Activated naive CD8-positive, alpha-beta T cell treated with anti-CD3 and anti-CD28 coated beads, Interleukin-2, amount 50 U/mL, for 24 hours (primary cell): ENCODE measurements at places on chromosomes 11 and 22.

- DNase-seq: no peak
Measured at GRCh38 chr22:31637447-31637890, 24.5 kb downstream of the PISD start.

GRCh38 chr11:69234740-69235710 is 58.9 kb upstream of the MYEOV start:
- no peak for DNase-seq

DNA sequence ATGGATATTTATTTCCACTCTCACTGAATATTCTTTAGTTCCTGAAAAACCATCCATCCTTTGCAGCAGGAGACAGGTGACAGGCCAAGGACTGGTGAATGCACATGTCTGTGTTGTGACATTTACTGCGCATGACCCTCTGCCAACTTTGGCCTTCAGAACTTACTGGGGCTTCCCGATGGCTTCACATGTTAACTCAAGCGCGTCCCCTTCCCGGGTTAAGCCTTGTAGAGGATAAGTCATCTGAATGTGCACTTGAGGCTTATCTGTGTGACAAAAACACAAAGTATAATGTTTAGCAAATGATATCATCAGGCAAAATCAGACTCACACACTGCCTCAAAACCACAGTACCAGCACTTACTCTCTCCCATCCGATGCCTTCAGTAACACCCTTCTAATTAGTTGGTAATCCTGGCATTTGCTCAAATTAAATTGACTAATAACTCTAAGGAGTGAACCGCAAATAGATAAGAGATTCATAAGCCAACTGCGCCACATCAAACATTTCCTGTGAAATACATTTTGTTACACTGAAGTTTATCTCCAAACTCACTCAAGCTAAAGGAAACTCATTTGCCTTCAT is 286.4 kb downstream of the CADM1 start:
- no peak for DNase-seq

- no peak for DNase-seq
Measured at GRCh38 chr11:38182126-38182866, 1584.3 kb upstream of the RAG2 start.

- DNase-seq: no peak
Measured at GRCh38 chr11:68077617-68078582, 39.1 kb downstream of the TCIRG1 start.

- no peak for DNase-seq
Measured at GRCh38 chr22:41366323-41367029, 15.3 kb upstream of the TEF start.

GRCh38 chr11:71089571-71089970 is 162.8 kb downstream of the SHANK2 start:
- DNase-seq: no peak

DNA sequence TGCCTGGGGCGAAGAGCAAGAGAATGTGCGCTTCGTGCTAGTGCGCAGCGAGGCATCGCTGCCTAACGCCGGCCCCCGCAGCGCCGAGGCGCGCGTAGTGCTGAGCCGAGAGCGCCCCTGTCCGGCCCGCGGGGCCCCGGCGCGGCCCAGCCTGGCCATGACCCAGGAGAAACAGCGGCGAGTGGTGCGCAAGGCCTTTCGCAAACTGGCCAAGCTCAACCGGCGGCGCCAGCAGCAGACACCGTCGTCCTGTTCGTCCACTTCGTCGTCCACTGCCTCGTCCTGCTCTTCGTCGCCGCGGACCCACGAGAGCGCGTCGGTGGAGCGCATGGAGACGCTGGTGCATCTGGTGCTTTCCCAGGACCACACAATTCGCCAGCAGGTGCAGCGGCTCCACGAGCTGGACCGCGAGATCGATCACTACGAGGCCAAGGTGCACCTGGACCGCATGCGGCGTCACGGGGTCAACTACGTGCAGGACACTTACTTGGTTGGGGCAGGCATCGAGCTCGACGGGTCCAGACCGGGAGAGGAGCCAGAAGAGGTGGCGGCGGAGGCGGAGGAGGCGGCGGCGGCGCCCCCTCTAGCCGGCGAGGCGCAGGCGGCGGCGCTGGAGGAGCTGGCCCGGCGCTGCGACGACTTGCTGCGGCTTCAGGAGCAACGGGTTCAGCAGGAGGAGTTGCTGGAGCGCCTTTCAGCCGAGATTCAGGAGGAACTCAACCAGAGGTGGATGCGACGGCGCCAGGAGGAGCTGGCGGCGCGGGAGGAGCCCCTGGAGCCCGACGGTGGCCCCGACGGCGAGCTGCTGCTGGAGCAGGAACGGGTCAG is 1.0 kb downstream of the RASSF10 start:
- no peak for DNase-seq

DNA sequence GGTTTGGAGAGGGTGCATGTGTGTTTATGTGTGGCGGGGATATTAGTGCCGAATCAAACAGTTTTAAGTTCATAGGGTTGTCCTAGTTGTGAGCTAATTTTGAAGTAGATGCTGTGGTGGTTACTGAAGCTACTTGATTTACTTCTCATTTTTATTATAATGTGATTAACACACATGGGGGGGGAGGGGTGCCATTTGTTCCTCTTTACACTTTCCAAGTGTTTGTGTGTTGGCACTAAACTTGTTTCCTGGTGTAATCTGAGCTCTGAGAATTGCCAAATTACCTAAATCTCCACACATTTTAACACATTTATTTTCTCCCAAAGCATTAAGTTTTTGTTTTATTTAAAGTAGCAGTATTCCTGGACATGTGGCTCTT is 60.1 kb downstream of the ZNRF3 start:
- DNase-seq: no peak

GRCh38 chr11:78806214-78807004 is 231.7 kb upstream of the NARS2 start:
- DNase-seq: no peak

- no peak for DNase-seq
Measured at GRCh38 chr22:26236991-26237390, 67.7 kb downstream of the SEZ6L start.

DNA sequence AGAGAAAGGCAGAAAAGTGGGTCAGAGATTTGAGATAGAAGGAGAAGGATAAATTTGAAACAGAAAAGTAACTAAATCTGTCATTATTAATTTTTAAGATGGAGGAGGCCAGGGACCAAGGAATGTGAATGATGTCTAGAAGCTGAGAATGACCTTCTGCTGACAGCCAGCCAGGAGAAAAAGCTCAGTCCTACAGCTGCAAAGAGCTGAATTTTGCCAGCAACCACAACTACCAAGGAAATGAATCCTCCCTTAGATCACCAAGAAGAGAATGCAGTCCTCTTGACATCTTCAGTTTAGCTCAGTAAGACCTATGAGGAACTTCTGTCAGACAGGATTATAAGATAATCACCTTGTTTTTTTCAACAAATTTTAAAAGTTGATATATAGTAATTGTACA is 538.2 kb downstream of the LRRC4C start:
- no peak for DNase-seq

DNA sequence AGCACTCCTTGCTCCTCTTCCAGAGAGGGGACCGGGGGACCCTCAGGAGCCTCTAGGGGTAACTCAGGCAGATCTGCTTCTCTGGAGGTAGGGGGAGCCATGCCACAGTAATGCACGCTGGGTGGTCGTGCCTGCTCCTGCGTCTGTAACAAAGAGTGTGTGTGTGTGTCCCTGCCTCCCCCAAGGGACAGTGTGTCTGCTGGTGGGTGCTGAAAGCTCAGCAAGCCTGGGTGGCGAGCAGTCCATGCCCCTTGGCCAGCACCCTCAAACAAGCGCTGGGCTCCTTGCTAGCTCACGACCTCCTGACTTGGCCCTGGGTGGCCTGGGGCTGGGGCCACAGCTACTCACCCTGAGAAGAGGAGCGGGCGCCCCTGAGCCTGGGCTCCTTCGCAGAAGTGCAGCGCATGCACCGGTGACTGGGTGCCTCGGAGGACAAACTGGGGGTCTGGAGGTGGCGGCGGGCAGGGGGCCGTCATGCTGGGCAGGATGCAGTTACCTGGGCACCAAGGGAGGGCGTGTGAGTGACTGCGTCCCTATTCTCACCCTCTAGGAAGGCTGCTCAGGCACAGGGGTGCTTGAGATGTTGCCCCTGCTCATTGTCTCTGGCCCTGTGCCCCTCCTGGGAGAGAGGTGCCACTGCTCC is 33.7 kb downstream of the GNB1L start:
- DNase-seq: no peak

DNA sequence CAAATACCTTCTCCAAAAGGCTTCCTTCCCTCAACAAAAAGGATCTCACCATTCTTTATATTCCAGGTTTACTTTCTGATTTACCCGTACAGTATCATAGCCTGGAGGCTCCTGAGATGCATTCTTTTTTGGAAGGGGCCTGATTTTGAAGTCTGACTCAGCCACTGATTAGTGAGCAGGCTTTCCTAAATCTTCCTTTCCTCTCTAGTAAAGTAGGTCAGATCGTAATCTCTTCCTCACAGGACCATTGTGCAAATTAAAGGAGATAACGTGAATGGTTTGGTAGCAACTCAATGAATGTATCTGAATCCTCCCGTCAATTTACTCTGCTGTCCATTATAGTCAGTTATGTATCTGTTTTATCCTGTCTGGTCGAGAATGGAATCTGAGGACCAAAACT is 227.7 kb upstream of the ANO5 start:
- DNase-seq: no peak

- DNase-seq: no peak
Measured at GRCh38 chr11:116225784-116226585, 546.8 kb downstream of the BUD13 start.

DNA sequence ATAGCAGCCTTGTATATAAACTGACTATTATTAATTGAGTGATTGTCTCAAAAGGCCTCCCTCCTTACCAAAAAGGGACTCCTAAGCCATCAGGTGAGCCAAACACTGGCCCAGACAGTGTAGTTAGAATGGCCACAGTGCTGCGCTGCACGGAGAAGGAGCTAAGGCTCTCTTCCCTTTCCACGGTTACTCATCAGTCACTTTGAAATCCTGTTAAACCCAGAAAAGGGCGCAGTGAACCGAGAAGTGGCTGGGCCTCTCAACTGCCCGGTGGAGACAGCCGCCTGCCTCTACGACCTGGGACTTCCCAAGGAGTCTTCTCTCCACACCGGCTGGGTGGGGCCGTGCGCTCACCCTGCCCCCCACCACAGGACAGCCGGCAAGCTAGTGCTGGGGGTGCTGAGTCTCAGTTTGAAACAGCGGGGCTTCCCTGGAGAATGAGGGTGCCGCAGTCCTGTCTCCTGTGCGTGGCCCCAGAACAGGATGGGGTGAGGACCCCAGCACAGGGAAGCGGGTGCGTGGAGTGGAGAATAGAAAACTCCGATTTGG is 1.3 kb downstream of the MYH9 start:
- DNase-seq: peak; percentile 74

DNA sequence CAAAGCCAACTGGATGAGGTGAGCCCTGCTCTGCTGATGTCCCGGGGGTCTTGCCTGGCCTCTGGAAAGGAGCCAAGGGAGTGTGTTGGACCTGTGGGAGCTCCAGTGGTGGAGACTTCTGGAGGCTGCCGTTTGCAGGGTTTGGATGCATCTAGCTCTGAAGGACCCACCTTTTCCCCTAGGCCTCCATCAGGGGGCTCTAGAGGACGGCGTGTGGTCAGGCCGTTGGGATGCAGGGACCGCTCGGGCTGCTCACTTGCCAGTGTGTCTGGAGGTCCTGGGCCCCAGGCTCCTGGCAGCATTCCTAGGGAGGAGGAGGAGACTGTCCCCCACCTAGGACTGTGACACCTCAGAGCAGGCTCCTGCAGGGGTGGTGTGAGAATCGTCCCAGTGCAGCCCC is 58.3 kb downstream of the PRDM11 start:
- no peak for DNase-seq

DNA sequence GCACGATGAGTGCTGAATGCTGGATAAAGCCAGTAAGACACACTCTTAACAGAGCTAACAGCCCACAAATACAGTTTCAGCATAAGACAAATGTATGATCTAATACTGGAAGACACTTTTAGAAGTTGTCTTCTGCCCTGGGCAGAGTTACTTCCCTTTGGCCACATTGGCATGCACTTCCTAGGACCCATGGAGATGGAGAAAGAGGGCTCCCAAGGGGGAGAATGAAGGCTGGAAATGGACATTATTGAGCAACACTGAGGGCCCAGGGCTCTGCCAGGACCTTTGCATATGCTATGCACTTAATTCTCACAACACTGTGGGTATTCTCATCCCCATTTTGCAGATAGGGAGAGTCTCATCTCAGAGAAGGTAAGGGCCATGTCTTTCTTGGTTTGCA is 123.1 kb downstream of the ADAMTS15 start:
- DNase-seq: no peak

DNA sequence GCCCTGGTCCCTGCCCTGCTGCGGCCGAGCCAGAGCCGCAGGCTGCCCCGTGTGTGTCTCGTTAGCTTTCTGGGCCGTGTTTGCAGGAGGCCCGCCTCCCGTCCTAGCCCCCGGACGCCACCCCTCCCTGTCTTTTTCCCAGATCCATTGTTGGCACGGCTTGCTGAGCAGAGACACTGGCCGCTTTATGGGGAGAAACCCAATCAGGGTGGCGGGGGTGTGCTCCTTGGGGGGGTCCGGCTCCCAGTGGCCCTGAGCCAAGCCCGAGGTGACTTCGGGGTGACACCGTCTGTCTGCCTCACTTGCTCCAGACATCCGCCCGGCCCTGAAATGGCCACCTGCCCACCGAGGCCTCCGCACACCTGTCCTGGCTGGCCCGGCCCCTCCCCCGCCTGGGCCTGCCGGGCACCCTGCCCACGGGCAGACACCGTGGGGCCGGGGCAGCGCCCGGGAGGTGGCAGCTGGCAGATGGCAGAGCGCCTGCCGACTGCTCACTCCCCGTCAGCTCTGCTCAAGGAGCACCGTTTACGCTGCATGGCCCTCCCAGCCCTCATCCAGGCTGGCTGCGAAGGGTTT is 43.1 kb upstream of the PPARA start:
- DNase-seq: no peak

GRCh38 chr11:16759857-16760508 is 21.5 kb downstream of the C11orf58 start:
- no peak for DNase-seq

DNA sequence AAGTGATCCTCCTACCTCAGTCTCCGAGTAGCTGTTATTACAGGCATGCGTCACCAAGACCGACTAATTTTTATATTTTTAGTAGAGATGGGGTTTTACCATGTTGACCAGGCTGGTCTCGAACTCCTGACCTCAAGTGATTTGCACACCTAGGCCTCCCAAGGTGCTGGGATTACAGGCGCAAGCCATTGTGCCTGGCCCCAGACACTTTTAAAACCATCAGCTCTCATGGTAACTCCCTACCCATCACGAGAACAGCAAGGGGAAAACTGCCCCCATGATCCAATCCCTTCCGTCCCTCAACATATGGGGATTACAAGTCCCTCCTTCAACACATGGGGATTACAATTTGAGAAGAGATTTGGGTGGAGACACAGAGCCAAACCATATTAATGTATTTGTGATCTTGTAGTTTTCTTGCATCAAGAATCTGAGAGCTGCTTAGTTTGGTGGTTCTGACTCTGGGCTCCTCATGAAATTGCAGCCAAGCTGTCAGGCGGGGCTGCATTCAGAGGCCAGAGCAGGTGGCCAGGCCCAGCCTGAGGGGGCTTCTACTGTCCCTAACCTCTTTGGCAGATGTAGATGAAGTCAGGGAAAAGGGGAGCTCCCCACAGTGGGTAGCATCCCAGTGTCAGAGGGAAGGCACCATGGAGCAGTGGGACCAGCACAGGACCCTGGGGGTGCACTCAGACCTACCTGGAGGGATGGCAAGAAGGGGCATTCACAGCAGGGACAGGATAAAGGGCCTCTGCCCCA is 31.2 kb upstream of the PRAME start:
- DNase-seq: no peak
